Stimulated activated memory B cell treated with anti-CD40 and anti-IgM and Interleukin-4, amounts not matched to agents 10 μg/mL and 1 μg/mL and 100 μg/mL, for 72 hours (primary cell): ENCODE measurements at places on chromosomes 2 and 18.

DNA sequence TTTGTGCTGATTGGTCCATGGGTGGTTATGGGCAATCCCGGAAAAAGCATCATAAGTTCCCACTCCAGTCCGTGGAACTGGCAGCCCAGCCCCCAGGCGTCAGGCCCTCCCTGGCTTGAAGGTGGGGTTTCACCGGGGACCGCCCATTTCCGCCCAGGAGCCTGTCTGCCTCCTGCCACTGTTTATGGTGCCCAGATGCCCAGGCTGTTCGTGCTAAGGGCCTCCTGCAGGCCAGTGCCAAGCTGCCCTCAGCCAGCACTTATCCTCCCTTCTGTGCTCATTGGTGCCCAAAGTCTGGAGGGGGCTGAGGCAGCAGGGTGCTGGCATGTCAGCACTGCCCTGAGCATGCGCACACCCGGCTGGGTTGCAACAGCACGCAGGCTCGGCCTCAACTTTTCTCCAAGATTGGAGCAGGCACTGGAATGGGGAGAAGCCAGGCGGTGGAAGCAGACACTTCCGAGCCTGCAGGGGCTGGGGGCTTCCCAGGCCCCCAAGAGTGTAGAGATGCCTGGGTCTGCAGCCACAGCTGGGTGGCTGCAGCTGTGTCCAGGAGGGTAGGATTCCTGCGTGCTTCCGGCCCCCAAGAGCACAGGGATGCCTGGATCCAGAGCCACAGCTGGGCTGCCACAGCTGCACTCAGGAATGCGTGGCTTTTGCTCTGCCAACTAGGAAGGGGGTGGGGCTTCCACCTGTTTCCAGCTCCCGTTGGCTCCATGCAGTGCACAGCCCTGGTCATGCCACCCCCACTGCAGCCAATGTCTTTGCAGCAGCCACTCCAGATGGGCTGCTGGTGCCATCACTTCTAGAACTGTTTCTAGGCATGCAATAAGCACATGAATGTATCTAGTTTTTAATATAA is 74.0 kb downstream of the AGPS start:
- peak; percentile 45 for ATAC-seq

- no peak for ATAC-seq
These were observed 410.2 kb downstream of the NCKAP5 start for GRCh38 chr2:133158024-133158423.

DNA sequence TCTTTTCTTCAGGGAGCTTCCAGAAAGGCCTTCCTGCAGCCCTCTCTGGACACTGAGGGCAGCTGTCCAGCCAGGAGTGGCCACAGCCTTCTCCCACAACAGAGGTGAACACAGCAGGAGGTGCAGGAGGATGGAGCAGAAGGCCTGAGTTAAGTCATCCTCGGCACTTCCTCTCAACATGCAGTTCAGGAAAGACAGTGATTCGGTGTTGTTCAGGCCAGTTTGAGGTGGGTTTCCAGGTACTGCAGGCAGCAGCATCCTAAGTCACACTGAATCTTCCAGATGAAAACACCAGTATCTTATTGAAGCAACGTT is 225.3 kb upstream of the PXDN start:
- ATAC-seq: no peak

DNA sequence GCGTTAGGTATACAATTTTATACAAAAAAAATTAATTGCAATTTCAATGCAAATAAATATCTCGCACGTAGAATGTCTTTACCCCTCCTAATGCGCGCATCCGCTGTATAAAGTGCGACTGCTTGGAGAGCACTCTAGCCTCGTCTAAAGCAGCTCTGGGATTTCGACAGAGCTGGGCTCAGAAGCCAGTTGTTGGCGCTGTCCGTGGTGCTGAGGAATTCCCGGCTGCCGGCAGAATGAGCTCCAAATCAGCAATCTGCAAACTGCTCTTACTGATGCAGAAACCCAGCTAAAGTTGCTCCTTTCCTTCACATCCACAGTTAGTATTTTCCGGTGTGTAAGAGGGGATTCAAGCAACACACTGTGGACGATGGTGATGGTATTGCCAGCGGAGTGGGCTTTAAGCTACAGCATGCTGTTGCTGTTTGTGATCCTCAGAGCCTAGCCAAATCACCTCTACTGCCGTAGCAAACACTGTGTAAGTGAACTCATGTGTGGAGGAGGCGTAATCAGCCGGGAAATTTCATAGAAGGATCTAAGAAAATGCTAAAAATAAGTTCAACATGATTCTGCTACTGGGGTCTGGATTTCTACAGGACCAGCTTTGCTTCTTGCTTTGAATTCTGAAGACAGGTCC is at the start of gene VWC2L:
Gene VWC2L (plus strand): TSS at position 137 of the 637 bp plus-strand sequence. CDS start 3,140 bp downstream, outside the sequence.
- no peak for ATAC-seq

DNA sequence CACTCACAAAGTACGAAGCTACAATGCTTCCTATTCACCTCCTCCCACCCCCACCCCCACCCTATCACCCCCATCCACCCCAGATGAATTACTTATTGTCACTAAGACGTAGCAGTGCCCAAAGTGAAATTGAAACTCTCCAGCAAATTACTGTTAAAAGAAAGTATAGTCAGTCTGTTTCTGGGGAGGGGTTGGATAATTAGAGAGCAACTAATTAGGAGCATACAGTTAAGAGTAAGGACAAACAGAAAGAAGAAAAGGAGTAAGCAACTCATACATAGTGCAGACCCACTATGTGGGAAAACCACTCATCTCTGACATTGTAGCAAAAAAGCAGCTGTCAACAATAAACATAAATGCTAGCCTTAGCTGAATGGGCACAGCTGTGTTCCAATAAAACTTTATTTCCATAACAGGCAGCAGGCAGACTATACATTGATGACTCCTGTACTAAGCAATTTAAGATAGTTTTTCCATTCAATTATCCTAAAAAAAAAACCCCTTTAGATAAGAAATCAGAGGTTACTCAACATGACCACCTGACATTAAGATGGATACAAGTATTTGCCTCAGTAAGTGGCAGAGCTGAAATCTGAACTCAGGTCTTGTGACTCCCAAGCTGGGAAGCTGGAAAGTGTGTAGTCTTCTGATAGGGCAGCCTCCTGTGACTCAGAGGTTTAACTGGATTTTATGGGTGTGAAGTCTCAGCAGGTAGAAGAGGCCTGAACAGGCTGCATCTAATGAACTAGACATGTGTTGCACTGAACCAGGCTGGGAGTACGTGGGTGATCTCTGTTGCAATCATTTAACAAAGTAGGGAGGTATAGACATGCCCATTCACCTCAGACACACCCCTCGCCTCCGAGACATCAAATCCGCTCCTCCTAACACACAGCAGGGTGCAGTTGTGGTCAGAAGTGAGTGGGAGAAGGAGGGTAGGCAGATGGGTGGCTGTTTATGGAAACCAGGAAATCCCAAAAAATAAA is 171.8 kb upstream of the KLF7 start:
- no peak for ATAC-seq

- ATAC-seq: no peak
These were observed 13.6 kb downstream of the RNF149 start for GRCh38 chr2:101294861-101295260.

DNA sequence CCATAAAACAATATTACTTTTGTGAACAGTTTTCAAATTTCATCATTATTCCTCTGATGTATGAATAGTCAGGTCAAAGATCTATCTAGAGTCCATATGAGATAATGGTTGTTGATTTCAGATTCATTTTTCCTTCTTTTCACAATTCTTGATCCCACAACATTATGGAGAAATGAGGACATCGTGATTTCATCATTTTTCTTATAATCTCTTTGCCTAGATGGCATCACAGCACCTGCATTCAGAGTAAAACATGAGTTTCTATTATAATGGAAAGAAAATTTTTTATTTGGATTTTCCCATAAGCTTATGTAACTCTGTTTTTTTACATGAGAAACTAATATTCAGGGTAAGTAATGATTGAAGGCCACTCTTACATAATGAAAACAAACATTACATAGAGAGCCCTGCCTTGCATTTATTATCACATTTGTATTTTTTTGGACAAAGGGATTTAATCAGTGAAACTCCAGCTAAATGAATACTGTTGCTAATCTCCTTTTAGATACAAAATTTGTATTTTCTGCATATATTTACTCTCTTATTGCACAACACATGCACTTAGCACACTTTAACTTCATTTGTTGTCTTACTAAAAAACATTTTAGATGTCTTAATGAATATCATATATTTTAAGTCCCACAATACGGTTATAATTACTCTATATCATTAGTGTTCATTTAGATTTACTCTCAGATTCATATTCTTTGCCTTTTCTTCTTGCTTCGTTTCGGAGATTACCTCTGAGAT is 188.4 kb upstream of the KYNU start:
- ATAC-seq: no peak

DNA sequence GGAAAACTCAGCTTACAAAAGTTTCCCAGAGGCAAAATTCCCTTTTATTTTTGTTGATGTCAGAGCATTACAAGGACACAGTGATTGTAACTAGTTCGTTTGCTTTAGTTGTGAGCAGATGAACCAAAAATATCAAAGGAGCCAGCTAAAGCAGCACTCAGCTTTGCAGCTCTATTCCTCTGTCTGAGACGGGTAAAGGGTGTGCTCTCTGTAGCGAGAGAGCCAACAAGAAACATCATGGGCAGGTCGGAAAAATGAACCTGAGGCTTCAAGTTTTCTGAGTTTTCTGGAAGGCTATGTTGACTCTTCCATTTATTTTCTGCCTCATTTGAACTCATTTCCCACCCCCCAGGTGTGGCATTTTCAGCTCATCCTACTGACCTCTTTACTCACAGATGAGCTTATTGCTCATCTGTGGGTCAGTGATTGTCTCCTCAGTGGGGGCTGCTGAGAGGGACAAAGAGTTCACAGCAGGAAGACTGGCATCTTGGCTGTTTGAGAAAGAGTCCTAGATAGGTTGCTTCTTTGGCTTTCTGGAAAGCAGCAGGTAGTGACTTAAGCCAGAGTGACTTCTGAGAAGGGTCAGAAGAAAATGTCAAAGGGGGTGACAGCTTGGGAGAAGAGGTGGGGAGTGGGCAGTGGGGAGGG is 66.6 kb upstream of the EPC2 start:
- no peak for ATAC-seq

GRCh38 chr2:217993138-217993537 is 9.7 kb downstream of the TNS1 start:
- ATAC-seq: no peak

- ATAC-seq: no peak
These were observed 91.0 kb downstream of the ADCYAP1 start for GRCh38 chr18:995629-996028.

GRCh38 chr2:128354726-128355470 is 36.2 kb upstream of the HS6ST1 start:
- no peak for ATAC-seq

DNA sequence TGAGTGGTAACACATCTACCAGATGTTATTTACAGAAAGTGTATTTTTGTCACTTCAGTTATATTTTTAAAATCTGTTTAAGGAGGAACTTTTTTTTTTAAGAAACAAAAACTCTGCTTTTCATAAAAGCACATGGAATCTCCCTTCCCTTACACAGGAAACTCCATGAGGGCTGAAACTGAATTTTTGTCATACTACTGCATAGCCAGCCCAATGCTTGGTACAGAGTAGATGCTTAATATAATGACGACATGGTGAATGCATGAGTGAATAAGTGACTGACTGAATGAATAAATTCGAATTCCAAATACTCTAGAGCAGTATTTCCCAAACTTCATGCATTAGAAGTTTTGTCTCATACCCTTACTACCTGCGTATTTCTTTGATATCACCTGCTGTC is 86.5 kb downstream of the ROCK2 start:
- no peak for ATAC-seq

DNA sequence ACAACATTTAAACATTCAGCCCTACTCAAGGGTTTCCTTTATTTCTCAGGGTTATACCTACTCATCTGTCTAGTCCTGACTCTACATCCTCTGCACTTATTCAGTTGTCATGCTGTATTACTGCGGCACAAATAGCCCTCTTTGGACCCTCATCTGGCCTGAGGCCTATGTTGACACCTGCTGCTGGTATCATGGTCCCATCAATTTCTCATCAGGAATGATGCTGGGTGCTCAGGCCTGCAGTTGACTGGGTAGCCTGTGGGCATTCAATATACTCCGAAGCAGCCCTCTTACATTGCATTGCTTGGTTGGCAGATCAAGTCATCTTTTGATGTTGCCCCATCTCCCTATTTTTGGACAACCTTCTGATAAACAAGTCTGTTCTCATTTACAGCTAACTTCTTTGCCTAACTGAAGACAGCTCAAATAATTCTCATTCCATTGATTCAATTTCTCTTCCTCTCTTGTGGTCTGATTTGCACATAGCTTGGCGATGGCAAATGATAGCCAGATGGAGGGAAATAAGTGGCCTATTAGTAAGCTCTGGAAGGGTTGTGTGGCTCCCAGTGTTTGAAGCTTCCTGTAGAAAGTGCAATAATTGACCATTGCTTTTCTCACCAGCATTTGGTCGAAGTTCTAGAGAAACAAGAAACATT is 19.1 kb upstream of the MC4R start:
- no peak for ATAC-seq
